ENCODE measurements at places on chromosomes 1 and 21. TPM values are rescaled to one million over a fixed set of nuclear protein-coding genes. Genes with fewer than 3 reads are reported as not detected.

LCE2B gene
- total RNA-seq: not detected

DNA sequence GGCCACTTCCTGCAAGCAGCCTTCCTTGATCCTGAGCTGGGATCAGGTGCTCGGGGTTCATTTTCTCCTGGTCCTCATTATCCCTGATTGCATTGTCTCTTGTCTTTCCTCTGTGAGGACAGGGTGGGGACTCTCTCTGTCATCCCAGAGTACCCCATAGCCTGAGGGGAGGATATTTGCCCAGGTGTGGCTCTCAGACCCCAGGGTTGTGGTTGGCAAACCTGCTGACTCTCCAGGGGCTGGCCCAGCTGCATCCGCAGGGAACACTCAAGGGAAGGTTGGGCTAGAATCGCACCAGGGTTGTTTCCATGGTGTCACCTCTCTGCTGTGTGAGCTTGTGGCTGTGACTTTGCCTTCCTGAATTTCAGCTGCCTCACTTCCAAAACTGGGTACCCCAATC, 276.8 kb upstream of the C1orf174 start:
- DNase-seq: no peak

DNA sequence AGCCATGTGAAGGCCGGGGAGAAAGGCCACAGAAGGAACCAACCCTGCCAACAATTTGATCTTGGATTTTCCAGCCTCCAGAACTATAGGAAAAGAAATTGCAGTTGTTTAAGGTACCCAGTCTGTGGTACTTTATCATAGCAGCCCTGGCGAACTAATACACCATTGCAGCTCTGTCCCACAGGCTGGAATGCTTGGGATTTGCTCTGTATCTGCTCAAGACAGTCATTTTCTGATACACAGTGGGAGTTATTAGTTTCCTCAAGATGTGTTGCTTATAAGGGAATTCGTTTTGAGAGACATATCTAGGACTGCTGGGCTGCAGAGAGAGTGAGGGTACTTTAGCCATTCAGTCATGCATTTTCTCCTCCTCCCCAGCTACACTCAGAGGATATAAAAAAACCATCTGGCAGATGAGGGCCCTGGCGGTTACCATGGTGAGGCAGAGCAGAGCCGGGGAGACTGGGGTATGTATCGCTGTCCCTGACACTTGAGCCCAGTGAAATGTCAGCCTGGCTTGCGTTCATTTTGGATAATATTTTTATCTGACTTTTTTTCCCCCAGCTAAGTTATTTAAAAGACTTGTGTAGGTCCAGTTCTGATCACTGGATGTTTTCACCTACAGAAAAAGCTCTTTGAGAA, 104.6 kb downstream of the DIRAS3 start:
- DNase-seq: no peak

TBX15 gene
- 0.64 TPM for total RNA-seq

GPR52 gene
- total RNA-seq: 0.19 TPM

GRCh38 chr1:31587720-31588423, 11.6 kb downstream of the TINAGL1 start:
- peak; percentile 61 for DNase-seq

- DNase-seq: no peak
These were observed 73.6 kb downstream of the ZNF281 start for GRCh38 chr1:200336101-200336845.

ADAMTS1 gene
- total RNA-seq: 15.9 TPM

ITLN1 gene
- not detected for total RNA-seq

DNA sequence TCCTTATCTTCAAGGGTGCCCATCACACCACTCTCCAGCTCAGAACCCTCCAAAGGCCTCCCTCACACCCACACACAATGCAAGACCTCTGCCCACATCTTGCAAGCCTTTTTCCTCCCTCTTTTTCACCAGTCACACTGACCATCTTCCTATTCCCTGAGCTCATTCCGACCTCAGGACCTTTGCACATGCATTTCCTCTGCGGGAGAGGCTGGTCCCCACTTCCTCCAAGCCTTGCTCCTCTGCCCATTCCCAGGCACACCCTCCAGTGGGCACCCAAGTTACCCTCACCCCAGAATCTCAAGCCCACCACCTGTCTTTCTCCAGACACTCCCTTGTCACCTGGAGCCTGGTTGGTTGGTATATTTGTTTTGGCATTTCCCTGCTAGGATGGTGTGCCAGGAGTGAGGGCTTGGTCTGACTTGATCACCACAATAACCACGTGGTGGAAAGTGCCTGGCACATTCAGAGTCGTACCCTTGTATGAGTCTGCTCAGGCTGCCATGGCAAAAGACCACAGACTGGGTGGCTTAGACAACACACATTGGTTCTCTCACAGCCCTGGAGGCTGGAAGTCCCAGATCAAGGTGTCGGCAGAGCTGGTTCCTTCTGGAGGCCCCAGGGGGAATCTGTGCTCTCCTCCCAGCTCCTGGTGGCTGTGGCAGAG, 13.2 kb downstream of the MX2 start:
- no peak for DNase-seq

DPH2 gene
- total RNA-seq: 39.4 TPM

PHGDH gene
- total RNA-seq: 108 TPM

TNFRSF9 gene
- not detected for total RNA-seq

ZBTB48 gene
- 12.8 TPM for total RNA-seq

DNA sequence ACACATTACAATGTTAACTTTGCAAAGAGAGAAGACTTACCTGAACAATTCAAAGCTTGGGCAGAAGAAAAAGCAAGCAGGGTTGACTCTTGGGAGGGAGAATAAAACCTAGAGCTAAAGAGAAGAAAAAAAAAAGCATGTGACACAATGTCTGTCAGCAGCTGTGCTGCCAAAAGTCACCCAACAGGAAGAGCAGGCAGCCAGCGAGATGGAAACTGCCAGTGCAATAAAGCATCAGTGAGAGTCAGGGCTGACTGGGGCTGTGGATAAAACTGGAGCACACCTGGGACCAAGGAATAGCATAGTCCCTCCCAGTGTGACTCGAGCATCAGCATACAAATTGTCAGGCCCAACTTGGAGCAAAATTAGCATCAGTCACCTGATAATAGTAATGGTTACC, 65.0 kb upstream of the SLC22A15 start:
- no peak for DNase-seq

GRCh38 chr1:118254001-118254400, 69.0 kb upstream of the SPAG17 start:
- no peak for DNase-seq

GRCh38 chr21:31426235-31426797, 82.3 kb upstream of the TIAM1 start:
- DNase-seq: no peak

TTLL10 gene
- not detected for total RNA-seq

AKR7A2 gene
- 72.5 TPM for total RNA-seq

LCE1C gene
- total RNA-seq: not detected

GRCh38 chr1:154433161-154433764, 28.1 kb downstream of the IL6R start:
- DNase-seq: no peak

SLX9 gene
- total RNA-seq: 34.9 TPM

DNA sequence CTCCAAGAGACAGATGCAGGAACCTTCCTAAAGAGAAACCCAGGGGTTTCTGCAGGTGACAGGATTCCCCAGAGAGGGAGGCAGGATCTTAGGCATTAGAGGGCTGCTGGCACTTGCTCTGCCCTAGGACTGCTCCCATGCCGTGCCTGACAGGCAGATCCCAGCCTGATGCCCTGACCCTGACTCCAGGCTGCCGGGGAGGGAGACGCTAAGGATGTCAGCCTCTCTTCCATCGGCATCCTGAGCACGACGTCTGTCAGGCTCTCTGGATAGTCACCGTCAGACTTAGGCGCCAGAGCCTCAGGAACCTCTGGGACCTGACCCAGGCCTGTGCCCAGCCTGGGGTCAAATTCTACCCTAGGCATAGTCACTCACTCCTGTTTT, 157.1 kb downstream of the NPHP4 start:
- no peak for DNase-seq

- DNase-seq: no peak
These were observed 12.3 kb downstream of the ERO1B start for GRCh38 chr1:236269439-236269838.

EPHA10 gene
- 0.32 TPM for total RNA-seq

GRCh38 chr21:26070822-26071425, 99.6 kb downstream of the APP start:
- no peak for DNase-seq

- no peak for DNase-seq
These were observed 5.4 kb downstream of the NEK7 start for GRCh38 chr1:198162091-198162767.

LEPR gene
- 0.43 TPM for total RNA-seq

DNA sequence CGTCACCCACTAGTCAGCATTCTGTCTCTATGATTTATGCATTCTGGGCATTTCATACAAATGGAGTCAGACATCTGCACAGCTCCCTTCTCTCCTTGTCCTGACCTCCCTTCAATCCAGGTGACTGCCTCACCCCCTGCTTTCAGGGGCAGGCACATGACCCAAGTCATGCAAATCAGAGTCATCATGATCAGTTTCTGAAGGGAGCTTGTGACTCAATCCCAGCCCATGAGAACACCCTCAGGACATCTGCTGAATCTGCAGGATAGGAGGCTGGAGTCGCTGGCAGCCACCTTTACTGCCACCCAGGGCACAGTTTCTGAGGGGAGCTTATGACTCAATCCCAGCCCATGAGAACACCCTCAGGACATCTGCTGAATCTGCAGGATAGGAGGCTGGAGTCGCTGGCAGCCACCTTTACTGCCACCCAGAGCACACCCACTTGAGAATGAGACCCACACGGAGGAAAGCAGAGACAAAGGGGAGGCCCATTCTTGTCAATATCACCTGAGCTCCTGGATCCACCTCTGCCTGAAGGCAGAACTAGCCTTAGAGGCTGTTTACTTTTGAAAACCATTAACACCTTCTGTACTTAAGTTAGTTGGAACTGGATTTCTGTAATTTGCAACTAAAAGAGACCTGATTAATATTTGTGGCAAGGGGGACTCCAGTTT, 62.3 kb upstream of the SLC25A33 start:
- DNase-seq: peak; percentile 73

GRIK3 gene
- total RNA-seq: not detected

DNA sequence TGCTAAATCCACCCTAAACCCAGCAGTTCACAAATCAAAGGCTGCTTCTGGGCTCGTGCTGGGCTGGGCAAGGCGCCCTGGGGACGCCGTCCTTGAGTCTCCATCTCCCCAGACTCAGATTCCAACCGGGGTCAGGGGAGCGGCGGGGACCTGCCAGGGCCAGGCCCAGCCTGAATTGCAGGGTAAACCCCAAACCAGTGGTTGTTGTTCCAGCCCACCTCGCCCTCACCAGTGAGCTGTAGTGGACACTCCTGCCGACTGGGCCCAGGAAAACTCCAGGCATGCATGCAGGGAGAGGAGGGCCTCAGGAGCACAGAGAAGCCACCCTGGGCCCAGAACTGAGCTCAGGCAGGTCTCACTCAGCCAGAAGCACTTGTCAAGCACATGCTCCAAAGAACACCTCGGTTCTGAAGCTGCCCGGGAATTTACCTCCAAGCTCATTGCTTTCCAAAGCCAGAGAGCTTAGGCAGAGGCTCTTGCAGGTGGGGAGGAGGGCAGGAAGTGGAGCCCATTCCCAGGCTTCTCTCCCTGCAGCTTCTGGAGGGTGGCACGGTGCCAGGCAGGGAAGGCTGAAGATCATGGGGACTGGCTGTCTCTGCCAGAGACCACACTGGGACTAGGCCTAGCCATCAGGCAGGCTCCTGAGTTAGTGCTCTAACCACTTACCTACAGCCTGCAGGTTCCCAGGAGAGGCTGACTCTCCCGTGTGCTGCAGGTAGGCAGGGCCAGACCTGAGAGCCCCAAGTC, 437.0 kb downstream of the MATN1 start:
- DNase-seq: no peak

DNA sequence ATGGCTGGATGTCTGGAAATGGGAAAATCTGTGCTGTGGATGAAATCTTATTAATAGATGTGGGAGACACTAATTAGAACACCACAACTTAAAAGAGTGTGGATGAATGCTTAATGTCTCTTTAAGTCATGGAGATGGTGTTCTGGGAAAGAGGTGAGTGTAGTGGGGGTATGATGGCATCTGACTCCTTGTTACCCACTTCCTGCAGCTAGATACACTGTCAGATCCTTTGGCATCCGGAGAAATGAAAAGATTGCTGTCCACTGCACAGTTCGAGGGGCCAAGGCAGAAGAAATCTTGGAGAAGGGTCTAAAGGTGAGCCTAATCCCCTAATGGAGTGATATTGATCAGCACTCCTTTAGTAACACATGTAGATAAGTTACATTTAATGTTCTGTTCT, 2.0 kb downstream of the RPL11 start:
- DNase-seq: no peak

GRCh38 chr1:232038706-232039677, 412.4 kb downstream of the DISC1 start:
- peak; percentile 14 for DNase-seq

DNA sequence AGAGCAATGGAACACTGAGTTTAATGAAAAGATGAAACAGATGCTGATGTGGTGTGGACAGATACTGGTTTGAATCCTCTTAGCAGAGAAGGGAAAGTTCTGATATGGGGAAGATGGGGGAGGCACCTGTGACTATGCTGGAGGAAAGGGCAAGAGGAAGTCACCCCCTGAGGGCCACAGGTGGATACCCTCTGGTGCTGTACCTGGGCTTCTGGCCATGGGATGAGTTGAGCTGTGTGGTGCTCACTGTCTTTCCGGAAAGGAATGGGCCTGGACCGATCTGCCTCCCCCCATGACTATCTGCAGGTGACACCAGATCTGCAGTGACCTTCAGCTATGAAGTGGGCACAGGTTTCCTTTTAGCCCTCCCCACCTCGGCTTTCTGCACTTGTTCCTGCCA, 52.4 kb downstream of the IER5 start:
- DNase-seq: no peak

DNA sequence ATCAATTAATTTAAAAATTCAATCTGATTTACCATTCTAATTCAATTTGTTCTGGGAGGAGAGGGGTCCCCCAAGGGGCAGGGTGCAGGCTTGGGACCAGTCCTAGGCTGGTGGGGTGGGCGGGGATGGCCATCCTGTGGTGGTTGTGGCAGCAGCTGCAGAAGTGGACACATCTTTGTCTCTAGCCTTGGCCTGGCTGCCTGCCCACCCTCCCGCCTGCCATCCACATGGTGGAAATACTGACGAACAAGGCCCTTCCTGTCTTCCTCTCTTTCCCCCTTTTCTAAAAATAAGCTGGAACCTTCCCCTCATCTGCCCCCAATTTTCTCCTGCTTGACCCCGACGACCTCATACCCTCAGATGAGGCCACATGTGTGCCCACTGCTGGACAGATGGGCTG, 130.9 kb downstream of the FOXD2 start:
- peak; percentile 68 for DNase-seq

- no peak for DNase-seq
These were observed 123.7 kb downstream of the SMYD2 start for GRCh38 chr1:214404571-214405213.

SPRR2G gene
- total RNA-seq: not detected

PCP4 gene
- total RNA-seq: 0.43 TPM

DNA sequence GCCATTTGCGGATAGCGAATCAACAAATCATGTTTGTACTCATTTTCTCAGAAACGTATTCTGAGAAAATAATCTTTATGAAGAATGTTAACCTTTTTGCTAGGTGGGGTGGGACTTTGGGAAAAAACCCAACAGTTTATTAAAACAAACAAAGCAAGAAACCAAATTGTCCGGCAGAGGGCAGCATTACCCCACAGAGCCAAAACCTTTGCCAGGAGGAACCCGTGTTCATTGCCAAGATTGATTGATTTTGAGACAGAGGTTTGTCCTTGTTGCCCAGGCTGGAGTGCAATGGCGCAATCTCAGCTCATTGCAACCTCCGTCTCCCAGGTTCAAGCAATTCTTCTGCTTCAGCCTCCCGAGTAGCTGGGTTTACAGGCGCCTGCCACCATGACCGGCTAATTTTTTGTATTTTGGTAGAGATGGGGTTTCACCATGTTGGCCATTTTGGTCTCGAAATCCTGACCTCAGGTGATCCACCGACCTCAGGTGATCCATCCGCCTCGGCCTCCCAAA, 70.8 kb upstream of the RHOU start:
- peak; percentile 87 for DNase-seq
